RWPE1 (cell line): ENCODE measurements at places on chromosomes 1 and 21.

GRCh38 chr1:18653916-18654315, 23.3 kb downstream of the PAX7 start:
- no peak for DNase-seq

- DNase-seq = no peak
Measured at GRCh38 chr1:69707103-69707502, 139.4 kb downstream of the LRRC7 start.

- no peak for DNase-seq
Measured at GRCh38 chr1:85638412-85638811, 57.9 kb downstream of the CCN1 start.

DNA sequence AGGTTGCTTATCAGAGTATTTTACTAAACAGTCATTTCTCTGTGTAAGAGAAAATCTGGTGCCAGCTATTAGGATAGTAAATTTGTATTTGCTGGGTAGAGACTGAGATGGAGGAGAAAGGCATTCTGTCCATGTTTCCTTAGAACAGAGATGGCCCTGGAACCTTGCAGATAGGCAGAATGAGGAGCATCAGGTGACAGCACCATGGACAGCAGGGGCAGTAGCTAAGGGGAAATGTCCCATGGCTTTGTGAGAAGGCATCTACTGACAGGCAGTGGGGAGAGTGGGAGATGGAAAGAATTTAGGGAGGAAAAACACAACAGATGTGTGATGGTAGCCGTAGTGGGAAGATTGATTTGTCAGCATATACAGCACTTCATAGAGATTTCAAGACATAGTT, 105.0 kb downstream of the PRRX1 start:
- DNase-seq = no peak

GRCh38 chr1:29504709-29505410, 268.5 kb downstream of the PTPRU start:
- no peak for DNase-seq

DNA sequence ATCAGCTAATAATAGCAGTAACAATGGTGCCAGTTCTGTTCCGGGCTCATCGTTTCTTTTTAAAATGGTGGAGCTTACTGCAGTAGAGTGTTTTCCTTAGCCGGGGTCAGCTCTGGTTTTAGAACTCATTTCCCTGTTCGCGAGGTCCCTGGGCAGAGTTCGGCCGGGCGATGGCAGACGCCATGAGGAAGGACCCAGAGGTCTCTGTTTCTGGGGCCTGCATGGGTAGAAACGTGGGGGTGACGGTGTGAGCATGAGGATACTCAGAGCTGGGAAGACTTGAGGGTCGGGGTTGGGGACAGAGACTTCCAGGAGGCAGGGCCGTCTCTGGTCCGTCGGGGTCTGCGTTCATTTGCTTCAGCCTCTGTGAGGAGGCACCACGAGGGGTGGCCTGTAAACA, 38.8 kb downstream of the PRKCZ start:
- DNase-seq = no peak

DNA sequence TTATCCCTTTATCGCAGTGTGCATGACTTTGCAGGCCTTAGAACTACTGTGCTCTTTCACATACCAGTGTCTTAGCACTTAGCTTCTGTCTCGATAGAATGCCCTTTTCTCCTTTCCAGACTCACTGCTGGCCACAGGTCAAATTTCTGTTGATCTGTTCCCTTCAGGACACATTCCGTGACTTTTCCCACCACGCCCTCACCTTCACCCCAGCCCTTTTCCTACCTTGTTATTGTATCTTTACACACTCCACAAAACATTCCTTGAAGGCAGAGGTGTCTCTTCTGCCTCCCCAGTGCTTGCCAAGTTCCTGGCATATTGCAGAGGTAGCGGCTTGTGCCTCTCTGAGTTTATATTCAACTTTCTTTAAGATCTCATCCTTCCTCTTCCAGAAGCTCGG, 3.7 kb upstream of the IGSF9 start:
- no peak for DNase-seq

DNA sequence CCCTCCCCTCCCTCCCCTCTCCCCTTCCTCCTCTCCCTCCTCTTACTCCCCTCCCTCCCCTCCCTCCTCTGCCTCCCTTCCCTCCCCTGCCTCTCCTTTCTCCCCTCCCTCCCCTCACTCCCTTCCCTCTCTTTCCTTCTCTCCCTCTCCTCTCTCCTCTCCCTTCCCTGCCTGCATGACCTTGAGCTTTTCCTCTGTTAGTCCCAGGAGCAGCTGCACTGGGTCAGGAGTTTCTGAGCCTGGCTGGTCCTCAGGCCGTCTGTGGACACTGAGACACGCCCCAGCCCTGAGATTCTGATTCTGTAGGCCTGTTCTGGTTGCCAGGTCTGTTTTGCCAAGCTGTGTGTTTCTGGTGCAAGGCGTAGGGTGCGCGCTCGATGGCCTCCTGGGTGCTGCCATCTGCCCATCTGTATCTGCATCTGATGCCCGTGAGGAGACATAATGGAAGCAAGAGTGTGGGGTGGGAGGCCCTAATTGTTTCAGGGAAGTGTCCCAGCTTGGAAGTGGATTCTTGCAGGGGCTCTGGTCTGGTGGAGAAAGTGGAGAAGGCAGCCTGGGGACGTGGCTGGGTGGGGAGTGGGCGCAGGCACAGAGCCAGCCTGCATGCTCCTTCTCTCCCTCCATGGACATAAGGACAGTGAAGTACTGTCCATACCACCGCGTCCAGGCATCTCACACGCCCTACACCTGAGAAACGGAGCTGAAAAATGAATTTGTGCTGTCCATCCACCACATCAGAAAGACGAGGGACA, 97.2 kb downstream of the WDR4 start:
- no peak for DNase-seq

DNA sequence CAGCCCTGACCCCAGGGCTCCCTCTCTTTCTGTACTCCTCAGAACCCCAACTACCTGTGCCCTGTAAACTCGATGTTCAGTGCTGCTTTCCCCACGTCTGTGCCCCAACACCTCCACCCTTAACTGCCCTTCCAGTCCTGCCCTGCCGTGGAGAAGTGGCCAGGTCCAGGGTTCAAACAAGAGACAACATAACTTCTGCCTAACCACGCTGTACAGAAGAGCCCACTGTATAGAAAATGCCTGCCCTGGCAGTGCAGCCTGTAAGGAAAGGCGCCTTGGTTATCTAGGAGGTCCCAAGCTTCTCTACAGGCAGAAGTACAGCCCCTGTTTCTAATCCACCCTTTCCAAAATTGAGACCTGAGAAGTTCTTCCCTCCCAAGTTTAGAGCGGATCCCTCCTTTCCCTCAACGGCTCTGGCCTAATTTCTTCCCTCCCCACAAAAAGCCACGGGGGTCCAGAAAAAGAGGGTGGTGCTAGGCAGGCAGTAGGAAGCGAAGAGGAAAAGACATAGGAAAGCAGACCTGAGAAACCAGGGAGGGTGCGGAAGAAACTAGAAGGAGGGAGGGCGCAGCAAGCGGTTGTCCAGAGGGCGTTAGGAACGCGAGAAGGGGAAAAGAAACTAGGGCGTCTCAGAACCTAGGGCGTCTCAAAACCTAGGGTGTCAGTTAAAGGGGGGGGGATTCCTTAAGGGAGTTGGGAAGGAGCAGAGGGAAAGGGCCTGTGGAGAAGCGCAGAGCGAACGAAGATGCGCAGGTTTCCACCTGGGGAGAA, 3.2 kb downstream of the DMRTA2 start:
- DNase-seq = no peak

- no peak for DNase-seq
Measured at GRCh38 chr1:119027759-119028158, 39.6 kb upstream of the TBX15 start.

- no peak for DNase-seq
Measured at GRCh38 chr1:53606651-53607051, 132.3 kb downstream of the GLIS1 start.

GRCh38 chr1:78630600-78630999, 10.4 kb downstream of the IFI44L start:
- no peak for DNase-seq

DNA sequence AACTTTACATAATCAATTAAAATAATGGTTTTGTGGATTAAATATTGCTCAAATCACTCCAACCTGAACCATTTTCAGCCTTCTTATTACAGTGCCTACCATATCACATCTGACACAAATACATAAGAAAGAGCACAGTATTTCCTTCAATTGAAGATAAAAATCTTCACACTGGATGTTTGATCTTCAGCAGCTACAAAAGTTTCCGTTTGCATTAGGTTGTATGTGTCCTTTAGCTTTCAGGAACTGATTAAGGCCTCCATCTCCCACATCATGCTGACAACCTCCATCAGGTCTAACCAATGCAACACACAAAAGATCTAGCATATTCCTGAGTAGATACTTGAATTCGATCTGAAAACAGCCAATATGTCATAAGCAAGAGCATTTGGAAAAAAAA, 195.1 kb upstream of the NR5A2 start:
- no peak for DNase-seq

DNA sequence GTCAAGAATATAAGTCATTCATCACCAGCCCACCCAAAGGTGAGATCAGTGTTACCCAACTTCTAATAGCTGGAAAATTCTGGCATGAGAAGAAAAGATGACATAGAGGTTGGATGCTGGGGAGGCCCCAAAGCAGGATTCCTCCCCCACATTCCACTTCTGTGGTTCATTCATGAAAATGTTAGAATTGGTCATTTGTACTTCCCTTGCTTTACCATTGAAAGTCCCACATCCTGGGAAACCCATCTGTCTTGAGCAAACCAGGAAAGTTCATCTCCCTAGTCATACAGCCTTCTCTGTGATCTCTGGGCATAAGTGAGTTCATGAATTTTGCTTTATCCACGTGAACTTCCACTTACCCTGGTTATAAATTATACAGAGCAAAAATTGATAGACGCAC, 66.8 kb downstream of the SERINC2 start:
- DNase-seq = no peak

DNA sequence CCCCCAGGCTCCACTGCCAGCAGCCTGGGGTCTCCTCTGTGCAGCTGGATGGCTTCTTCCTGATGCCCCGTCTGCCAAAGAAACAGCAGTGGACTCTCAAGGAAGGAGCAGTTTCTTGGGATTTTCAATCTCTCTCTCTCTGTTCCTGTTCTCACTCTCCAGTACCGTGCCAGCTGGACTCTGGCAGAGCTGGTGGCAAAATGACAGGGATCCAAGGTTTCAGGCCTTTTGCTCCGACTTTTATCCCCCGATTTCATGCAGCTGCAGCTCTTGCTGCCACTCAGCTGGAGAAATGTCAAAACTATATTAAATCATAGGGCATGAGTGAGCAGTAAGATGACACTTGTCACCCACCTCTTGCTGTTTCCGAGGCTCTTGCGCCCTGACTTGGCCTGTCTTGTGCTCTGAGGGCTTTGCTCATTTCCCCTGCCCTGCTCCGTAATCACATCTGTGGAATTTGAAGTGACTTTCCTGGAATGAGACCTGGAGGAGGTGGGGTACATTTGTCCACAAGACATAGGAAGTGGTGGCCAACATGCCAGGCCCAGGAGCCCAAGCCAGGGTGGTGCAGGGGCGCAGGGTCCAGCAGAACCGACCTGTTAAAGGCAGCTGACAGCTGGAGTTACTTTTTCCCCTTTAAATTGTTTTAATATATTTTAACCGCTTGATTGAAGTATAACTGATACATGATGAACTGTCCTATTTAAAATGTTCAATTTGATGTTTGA, 576.2 kb downstream of the PTPRU start:
- DNase-seq = no peak

DNA sequence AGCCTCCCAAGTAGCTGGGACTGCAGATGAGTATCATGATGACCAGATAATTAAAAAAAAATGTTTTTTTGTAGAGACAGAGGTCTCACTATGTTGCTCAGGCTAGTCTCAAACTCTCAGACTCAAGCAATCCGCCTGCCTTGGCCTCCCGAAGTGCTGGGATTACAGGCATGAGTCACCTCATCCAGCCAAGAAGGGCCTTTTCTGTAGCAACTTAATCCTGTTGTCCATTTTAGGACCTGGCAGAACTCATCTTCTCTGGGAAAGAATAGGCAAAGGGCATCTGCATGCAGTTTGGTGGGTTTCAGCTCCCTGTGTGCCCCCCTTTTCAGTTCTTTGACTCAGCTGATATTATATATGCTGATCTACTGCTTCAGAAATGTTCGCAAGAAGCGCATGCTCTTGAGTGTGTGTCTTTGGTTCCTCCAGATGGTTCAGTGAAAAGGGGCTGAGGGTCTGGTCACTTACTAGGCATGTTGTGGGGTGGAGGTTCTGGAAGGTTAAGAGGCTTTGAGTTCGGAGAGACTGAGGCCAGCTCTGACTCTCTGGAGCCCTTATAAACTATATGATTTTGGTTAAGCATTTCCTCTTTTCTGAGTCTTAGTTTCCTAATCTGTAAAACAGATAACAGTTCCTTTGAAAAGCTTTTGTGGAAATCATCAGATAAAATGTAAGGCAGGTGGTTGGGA, 19.4 kb upstream of the SRSF4 start:
- no peak for DNase-seq

- DNase-seq = no peak
Measured at GRCh38 chr1:1543706-1544099, 3.3 kb upstream of the TMEM240 start.

DNA sequence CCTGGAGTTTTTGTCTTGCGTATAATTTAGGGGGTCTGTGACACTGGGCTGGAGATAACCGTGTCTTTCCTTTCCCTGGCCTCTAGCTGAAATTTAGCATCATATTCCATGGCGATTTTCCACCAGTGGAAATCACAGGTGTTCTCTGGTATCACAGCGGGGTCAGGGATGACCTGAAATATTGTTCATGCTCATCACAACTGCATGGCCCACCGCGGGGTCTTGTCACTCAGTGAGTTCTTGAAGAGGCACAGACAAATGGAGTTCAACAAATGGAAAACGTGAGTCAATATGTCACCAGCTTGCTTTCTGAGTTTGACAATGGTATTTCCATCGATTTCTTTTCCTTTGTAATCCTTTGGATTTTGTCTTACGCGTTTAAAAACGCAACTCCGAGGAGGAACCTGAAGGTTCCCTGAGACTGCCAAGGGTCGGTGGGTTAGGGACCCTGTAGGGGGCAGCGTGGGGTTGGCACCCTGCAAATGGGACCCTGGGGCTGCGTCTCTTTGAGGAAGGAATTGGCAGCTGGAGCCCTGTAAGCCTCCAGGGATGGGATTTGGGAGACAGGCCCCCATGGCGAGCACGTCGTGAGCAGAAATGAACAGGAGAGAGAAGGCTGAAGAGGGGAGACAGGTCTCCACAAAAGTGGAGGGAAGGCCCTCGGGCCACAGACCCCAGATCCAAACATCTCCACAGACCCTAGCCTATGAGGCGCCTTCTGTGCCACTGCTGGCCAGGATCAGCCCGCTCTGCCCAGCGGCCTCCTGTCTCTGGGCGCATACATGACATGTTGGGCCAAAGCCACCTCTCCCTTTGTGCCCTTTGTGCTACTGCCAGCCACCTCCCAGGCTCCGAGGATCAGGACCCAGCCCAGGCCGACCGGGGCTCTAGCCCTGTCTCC, 32.1 kb upstream of the RUNX3 start:
- no peak for DNase-seq

GRCh38 chr1:74652711-74653139, 20.9 kb downstream of the ERICH3 start:
- DNase-seq = peak; percentile 13
